ENCODE measurements at places on chromosomes 11 and 22.

DNA sequence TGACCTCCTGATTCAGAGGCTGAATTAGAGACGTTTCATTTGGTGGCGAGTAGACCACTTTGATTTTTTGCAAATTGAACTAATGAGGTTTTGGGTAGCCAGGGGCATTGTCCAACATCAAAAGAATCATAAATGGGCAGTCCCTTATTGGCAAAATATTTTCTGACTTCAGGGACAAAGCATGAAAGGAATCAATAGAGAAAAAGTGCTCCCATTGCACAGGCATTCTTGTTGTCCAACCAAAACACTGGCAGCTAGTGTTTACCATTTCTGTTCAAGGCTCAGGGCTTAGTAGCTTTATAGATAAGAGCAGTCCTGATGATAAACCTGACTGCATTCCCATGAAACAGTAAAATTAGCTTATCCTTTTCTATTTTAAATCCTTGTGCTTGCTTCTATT is 6.4 kb upstream of the CARD16 start:
- no peak for DNase-seq

DNA sequence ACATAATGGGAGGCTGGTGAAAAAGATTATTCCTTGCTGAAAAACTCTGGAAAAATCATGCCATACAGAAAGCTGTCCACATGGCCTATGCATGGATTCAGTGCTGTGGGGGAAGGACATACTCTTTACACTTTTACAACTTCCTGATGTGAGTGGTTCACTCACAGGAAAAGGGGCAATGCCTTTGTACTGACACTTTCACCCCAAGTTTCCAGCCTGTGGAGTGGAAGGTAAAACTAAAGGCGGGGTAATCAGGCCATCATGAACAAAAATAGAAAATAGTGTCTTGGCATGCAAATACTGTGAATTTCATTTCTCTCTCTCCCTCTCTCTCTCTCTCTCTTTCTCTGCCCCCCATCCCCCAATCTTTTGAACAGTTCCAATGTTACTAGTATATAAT is 281.8 kb downstream of the ETS1 start:
- no peak for DNase-seq

DNA sequence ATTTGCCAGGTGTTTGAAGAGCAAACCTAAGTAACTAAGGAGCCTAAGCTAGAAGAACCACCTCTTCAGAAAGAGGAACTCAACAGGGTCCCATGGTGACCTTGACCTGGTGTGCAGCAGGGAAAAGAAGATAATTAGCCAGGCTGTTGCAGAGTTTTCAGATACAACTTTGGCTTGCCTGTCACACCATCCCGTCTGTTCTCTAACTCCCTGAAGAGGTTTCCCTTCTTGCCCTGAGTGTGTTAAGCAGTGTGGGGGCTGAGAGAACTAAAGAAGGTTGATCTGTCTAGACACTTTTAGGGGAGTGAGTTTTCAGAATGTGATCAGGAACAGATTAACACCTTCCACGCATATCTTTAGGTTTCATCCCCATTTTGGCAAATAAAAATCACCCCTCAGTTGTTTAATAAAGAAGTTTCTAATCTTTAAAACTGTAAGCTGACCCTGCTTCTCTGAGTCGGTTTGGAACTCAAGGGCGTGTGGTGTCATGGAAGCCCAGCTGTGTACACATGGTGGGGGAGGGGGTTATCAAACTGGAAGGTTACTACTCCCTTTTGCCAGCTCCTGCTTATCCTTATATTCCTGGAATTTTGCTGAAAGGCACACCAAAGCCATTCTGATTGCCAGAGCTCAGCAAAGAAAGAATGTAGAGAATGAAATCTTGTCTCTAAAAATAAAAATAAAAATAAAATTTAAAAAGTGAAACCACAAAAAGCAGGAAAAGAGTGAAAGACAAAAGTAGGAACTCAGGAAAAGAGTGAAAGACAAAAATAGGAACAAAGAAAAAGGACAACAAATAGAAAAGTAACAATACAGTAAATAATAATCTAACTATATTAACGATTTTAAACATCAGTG is 70.2 kb downstream of the DBX1 start:
- peak; percentile 91 for DNase-seq

GRCh38 chr11:37721485-37721884 is 1123.4 kb upstream of the RAG2 start:
- no peak for DNase-seq

DNA sequence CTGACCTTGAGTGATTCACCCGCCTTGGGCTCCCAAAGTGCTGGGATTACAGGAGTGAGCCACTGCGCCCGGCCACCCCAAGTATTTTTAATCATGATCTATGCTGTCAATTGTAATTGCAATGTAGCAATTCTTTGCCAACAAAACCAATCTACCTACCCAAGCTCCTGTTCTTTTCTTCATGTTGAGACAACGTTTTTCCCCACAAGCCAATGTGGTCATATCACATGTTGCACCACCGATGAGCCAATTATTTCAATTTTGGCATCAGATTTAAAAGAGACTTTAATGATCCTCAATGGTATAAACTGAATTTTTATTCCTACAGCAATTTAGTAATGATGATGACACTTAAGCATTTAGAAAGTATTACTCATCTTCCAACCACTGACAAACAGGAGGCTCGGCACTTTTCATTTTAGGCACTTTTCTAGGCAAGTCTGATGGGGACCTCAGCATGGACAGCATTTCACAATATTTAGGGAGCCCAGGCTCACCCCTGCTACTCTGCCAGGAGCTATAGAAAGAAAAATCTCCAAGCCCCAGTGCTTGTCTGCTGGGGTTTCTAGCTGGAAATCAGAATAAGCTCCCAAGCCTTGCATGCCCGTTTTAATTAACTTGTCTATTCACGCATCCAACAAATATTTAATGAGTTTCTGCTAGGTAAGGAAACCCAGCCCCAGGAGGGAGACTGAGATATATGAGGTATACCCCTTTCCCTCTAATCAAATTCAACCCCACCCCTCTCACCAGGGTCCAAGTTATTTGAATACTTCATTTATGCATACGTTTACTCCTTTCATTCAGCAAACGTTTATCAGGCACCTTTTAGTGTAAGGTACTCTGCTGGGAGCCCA is 291.4 kb downstream of the ST3GAL4 start:
- DNase-seq = no peak

- DNase-seq = no peak
Measured at GRCh38 chr22:41561335-41561734, 525 bp downstream of the CSDC2 start.

GRCh38 chr11:120260616-120261015 is 20.7 kb downstream of the POU2F3 start:
- no peak for DNase-seq

All from DMS53 (cell line).